Mesenteric fat pad (tissue), 1 donor: ENCODE measurements at places on chromosomes 4 and X. TPM values are rescaled to one million over a fixed set of nuclear protein-coding genes. Genes with fewer than 3 reads are reported as not detected.
A peak's percentile ranks its signal among the peaks of the same experiment; 100 is the strongest.

NRK gene
- total RNA-seq: 0.96 TPM

GLUD2 gene
- total RNA-seq: 5.6 TPM

CLGN gene
- total RNA-seq: not detected

SULT1B1 gene
- total RNA-seq: 5.4 TPM

DNA sequence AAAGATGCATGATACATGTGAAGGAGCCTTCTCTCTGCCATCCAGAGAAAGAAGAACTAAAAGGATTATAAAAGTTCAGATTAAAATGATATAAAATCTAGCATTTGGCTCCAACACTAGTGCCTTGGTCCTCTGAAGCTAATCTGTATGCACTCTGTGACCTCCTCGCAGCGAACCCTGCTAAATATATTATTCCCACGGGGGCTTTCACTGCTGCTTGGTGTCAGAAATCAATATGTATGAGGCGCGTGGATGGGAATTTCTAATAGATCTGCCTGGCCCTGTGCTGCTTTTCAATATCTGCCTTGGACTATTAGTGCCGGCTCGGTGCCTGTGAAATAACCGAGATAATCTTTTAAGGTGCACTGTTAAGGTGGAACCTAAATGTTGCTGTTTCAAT lies 69.7 kb downstream of the CXXC4 start:
- DNase-seq: no peak

DNA sequence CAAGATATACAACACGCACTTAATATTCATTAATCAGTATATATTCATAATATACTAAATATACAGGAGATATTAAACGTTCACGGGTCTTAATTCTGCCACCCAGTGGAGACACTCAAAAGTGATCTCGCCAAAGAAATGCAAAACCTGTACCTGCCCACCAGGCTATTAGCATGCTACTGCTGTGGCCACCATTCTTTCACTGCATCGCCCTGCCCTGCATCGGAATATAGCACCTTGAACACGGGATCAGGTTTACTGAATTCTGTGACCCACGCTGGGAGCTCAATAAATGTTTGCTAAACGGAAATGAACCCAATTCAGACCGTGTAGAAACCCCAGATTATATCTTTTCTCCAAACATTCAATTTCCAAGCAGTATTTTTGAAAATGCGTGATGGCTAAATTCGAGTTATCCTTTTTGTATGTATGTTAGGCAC lies 840 bp upstream of the CLCN3 start:
- no peak for DNase-seq

GRCh38 chr4:38867478-38868058 lies at the start of gene FAM114A1:
TSS of gene FAM114A1 (plus strand) at chr4:38867806. CDS start at chr4:38878079, 10,273 bp downstream.
- peak; percentile 95 for DNase-seq

GRCh38 chr4:119559044-119559647 lies 69.5 kb downstream of the PDE5A start:
- DNase-seq: no peak

GRCh38 chrX:2708592-2709188 lies 17.6 kb downstream of the CD99 start:
- no peak for DNase-seq

- DNase-seq: no peak
Measured at GRCh38 chrX:66012094-66012534, 27.8 kb downstream of the VSIG4 start.

DNA sequence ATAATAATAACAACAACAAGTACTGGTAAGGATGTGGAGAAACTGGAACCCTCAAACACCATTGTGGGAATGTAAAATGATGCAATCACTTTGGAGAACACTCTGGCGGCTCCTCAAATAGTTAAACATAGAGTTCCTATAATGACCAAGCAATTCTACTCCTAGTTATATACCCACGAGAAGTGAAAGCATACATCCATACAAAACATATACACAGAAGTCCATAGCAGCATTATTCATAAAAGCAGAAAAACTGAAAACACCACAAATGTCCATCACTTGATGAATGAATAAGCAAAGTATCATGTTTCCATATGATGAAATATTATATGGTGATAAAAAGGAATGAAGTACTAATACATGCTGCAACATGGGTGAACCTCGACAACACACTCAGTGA lies 116.7 kb downstream of the AMELX start:
- DNase-seq: no peak

GRCh38 chrX:129599499-129599898 lies 55.3 kb downstream of the APLN start:
- no peak for DNase-seq

- DNase-seq: no peak
Measured at GRCh38 chr4:107603430-107603829, 116.6 kb downstream of the PAPSS1 start.

- DNase-seq: no peak
Measured at GRCh38 chr4:166493924-166494345, 620.9 kb downstream of the TLL1 start.

DNA sequence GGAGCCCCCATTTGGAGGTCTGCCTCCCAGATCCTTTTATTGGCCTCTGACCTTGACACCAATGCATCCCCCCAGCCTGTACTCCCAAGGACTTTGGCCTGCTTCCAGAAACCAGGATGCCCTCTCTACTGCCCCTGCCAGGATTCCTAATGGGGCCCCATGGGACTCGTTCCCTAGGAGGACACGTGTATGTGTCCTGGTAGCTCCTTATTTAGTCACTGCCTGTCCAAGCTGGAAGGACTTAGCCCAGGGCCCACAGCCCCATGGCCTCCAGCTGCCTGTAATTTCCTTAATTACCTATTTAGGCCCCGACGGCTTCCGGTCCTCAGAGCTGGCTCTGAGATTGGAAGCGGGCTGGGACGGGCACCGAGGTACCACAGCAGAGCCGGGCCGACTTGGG lies 9.4 kb downstream of the ATP2B3 start:
- no peak for DNase-seq

DNA sequence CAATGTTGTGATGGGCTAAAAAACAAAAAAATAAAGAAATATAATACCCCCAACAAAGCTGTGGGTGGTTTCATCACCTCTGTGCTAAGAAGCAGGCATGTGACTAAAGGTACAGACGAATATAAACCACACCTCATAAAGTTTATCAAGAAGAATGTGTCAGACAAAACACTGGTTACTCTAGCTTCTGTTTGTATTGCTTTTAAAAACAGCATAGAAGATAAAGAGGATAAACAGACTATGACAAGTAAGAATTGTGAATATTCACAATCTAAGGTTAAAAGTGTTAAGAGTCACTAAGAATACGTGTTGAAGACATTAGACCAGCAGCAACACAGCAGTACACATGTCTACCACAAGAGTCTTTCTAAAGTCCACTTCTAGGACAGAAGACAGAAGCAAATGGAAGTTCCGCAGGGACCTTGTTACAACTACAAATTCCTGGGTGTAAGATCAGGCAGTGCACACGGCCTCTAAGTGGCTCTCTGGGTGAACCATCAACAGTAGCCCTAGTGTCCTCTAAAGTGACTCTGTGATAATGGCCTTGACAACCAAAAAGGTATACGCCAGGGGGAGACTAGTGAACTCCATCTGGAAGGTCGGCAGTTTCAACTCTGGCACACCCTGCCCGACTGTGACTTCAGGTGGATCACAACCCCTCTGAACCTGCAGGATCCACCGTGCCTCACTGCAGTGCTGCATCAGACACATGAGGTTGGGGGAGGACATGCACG lies 8.3 kb upstream of the FGFBP2 start:
- no peak for DNase-seq

GRCh38 chr4:104472766-104473165 lies 21.9 kb downstream of the CXXC4 start:
- no peak for DNase-seq

GRCh38 chr4:13174001-13174400 lies 310.1 kb downstream of the RAB28 start:
- no peak for DNase-seq

DNA sequence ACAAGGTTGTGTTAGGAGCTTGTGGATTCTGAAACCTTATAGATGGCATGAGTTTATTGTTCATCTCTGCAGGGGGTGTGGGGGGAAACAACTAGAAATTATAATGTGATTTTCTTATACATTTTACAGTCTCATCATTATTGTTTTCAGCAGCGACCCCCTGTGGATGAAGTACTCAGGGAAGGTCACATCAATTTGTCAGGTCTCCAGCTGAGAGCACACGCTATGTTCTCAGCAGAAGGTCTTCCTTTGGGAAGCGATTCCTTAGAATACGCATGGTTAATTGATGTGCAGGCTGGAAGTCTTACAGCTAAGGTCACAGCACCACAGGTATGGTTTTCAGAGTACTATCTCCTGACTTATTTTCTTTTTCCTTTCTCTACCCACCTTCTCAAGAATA lies 72.2 kb downstream of the BLTP1 start:
- DNase-seq: no peak

DNA sequence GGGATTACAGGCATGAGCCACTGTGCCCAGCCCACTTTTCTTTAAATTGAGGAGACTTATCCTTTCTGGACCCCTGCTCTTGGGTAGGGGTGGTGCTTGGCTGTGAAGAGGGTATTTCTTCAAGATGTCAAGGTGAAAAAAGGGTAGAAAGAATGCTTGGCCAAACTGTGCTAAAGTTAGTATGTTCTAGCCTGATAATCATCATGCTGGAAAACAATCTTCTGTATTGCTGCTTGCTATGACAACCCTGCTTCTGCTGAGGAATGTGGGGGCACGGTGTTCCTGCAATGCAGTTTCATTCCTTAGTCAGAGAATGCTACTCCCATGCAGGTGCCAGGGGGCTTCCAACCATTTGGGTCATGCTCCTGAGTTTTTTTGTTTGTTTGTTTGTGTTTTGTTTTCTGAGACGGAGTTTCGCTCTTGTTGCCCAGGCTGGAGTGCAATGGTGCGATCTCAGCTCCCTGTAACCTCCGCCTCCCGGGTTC lies 4.0 kb upstream of the UBE2A start:
- DNase-seq: no peak

GRCh38 chr4:181200076-181200475 lies 1043.1 kb upstream of the TENM3 start:
- no peak for DNase-seq

DNA sequence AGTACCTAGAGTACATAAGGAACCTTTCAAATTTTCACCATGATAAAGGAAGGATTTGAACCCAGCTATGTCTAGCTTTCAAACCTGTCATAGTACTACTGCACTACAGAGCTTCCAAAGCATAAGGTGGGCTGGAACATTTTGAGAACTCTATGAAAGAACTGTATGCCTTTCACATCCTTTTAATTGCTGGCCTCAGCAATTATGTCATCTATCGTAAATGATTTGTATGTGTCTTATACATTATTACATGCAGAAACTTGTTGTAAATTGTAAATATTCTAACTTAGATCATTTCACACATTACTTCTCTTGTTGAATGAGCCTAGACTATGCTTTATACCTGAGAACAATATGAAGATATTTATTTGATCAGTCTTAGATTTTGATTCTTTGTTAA lies 220.7 kb downstream of the HEPH start:
- no peak for DNase-seq

- no peak for DNase-seq
Measured at GRCh38 chr4:150033901-150034300, 44.3 kb upstream of the DCLK2 start.

GRCh38 chr4:172983014-172983413 lies 185.6 kb upstream of the GALNT7 start:
- no peak for DNase-seq

DNA sequence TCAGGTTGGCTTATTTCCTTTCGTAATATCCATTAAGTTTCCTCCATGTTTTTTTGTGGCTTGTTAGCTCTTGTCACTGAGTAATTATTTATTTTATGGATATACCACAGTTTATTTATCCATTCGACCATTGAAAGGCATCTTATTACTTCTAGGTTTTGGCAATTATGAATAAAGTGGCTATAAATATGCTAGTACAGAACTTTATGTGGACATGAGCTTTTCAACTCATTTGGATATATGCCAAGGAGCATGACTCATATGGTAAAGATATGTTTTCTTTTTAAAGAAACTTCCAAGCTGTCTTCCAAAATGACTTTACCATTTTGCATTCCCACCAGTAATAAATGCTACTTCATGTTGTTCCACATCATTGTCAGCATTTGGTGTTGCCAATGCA lies 803.6 kb downstream of the GLUD2 start:
- no peak for DNase-seq
